ENCODE measurements at places on chromosomes 3 and 15.

- DNase-seq, result peak; percentile 87
These were observed 218.7 kb downstream of the KCNMB2 start for GRCh38 chr3:178754852-178755510.

GRCh38 chr15:90761629-90762028 is 44.5 kb downstream of the BLM start:
- DNase-seq, result no peak

GRCh38 chr3:43709022-43709421 is 18.3 kb downstream of the ABHD5 start:
- DNase-seq, result no peak

DNA sequence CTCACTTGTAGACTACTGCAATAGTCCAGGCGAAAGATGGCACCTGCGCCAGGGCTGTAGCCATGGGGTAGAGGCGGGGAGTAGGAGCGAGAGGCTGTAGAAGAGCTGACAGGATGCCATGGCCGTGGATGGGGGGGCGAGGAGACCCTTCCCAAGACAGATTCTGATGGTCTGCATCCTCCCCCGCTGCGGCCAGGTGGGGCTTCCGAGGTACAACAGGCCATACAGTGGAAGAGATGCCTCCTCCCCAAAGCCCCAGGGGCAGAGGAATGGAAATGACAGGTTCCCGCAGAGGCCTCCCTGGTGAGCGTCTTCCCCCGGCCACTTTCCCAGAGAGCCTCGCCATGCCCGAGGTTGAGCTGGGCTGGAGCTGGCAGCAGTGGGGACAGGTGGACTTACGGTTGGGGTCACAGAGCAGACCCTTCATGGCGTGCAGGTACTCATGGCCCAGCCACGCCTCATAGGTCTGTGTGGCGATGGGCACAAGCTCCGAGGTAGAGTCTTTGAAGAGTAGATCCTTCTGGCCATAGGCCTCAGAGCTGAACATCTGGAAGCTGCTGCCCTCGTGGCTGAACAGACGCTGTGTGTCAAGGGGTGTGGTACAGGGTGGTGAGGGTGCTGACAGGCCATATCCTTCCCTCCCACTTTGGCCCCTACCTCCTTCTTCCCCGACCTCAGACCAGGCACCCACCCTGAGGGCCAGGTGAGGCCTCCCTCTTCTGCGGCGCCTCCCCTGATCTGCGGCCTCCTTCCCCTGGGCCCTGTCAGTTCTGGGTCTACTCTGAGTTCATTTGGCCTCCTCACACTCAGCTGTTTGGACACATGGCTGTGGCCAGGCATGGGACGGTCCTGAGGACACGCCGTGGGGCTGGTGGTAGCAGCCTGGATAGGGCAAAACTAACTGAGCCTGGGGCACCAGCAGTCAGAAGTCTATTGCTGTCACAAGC is 13.6 kb downstream of the MELTF start:
- DNase-seq, result no peak

GRCh38 chr3:184593220-184593927 is 31.8 kb downstream of the EPHB3 start:
- no peak for DNase-seq

DNA sequence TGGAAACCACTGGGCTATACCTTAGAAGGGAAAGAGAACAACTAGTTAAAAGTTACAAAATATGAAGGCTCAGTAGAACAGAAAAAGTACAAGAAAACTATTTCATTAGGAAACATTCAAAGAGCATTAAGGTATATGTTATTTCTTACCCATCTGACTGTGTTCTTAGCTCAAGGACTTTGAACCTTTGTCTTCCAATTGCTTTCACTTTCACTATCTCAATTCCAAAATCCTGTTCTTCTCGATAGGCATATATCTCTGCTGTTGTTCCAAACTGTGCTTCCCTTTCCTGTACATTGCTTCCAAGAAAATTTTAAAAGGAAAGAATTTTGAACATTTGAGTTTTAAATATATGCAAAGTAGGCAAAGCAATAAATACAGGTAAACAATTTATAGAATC is 6.9 kb downstream of the CRBN start:
- DNase-seq, result no peak

DNA sequence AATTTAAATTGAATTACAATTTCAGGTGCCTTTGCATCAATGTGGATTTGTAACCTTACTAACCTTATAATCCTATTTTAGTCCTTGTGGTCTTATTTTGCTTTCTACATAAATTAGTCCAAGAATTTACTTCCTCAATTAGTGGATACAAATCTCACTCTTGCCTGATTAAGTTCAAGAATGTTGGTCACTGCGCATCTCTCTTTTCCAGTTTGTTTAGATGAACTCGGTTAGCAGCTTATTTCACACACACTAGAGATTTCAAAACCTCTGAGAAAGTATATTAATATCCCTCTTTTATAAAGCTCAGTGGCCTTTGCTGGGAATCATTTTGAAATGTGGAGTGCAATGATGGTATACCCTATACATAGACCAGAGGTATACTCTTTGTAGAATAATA is 243.4 kb downstream of the DTWD1 start:
- no peak for DNase-seq

GRCh38 chr3:130838898-130839600 is 54.8 kb upstream of the ATP2C1 start:
- peak; percentile 84 for DNase-seq

DNA sequence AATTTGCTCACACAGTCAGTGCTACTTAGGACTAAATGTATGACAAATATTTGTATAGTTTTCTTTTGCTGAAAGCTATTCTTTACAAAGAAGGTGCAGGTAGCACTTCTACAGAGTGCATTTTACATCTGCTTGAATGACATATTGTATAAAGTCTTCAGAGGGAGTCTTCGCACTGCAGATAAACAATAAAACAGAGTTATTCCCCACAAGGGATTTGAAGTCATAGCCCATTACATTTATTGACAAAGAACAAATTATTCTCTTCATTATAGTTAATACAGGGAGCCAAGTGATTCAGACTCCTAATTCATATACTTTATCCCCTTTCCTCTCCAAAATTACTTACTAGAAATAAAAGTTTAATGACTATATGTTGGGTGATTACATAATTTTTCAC is 529.7 kb downstream of the EDEM1 start:
- DNase-seq, result no peak

GRCh38 chr15:28113394-28114113 is 14.4 kb upstream of the OCA2 start:
- peak; percentile 33 for DNase-seq

- no peak for DNase-seq
These were observed 5.3 kb downstream of the CP start for GRCh38 chr3:149216193-149216869.

GRCh38 chr15:65612949-65613744 is 2.2 kb upstream of the INTS14 start:
- DNase-seq, result no peak

- no peak for DNase-seq
These were observed 177.2 kb upstream of the GBE1 start for GRCh38 chr3:81938681-81939080.

GRCh38 chr3:133890037-133890436 is 5.6 kb downstream of the RAB6B start:
- no peak for DNase-seq
